ENCODE measurements at places on chromosomes 3 and 15.

- ATAC-seq, result no peak
Measured at GRCh38 chr3:48536785-48537184, 19.8 kb downstream of the PFKFB4 start.

DNA sequence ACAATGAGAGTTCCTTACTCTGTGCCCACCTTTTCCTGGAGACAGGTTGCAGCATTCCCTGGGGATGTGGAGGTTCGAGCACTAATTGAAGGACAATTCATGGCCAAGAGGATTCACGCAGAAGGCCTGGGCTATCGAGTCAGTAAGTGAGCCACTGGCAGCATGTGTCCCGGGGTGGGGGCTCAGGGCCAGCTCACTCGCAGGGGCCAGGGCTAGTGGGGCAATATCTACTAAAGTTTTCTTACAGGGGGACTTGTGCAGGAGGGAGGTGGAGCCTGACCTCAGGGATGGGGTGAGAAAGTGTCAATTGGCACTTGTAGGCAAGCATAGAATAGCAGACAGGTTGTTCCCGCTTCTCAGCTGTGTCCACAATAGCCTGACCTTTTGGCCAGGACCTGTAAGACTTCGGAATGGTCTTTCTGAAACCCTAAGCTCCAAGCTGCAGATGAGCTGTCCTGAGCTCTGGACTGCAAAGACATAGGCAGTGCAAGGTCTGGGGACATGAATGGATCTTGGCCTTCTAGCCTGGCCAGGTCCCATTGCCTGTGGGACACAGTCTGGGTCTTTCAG is 32.7 kb downstream of the XYLB start:
- ATAC-seq, result no peak

DNA sequence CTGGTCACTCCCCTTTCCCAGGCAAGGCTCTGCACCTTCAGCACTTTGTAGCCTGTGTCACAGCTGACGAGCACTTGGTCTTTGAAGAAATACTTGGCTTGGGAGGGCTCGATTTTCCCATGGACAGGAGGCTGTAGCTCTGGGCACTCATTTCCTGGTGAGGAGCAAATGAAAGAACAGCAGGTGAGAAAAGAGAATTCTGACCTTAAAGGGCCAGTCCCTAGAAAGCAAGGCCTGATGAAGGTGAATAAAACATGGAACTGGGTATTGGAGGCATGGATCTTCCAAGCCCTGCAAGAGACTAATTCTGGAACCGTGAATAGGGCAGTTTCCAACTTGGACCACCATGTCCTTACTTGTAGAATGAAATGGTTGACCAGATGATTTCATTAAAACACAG is 39.9 kb downstream of the MASP1 start:
- ATAC-seq, result no peak

DNA sequence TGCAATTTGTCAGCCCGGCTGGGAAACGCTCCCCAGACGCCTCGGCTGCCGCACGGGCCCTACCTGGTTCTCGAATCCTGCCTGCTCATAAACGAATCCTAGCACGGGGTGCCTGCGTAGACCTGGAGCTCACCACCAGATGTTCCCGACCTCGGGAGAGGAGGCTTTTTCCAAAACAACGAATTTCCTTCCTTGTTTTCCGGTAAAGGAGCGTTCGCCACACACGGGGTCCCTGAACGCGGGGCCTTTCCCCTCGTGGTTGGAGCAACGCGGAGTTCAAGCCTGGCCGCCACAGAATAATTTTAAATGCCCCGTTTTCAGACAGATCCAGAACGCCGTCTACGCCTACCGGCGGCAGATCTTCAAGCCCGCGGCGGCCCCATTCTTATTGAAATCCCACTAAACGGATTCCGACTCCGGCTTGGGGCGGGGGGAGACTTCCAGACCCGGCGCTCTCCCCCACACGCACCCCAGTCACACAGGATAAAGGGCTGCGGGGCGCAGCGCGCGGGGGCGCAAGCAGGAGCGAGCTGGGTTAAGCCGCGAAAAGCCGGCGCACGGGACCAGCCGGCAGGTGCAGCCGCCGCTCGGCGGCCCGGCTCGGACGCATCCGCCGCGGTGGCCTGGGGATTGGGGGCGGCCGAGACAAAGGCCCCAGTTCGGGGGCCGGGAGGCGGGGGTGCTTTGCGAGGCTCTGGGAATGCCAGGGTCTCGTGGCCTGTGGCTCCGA is 895 bp downstream of the GATA2 start:
- no peak for ATAC-seq

DNA sequence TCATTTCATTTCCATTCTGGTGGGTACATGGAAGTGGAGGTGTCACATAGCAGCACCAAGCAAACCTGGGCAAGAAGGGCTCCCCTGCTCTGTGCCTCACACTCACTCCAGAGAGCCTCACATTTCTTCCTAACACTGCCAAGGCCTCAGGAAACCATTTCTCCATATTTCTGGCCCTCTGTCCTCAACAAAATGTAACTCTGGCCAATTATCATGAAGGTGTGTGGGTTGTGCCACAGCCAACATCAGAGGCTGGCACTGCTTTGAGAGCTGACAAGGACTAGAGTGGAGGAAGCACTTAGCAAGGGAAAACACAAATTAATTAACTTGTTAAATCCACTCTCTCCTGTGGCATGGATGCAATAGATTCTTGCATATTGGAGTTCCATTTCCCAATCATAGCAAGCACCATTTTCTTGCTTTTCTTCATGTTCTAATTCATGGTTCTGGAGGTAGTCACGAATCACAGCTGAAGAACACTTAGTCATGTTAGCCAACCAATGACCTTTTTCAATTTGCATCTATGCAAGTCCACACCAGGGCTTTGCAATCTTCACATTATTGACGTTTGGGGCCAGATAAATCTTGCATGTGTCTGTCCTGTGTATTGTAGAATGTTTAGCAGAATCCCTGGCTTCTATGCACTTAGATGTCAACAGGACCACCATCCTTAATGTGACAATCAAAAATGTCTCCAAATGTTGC is 241.1 kb downstream of the PLCL2 start:
- no peak for ATAC-seq

GRCh38 chr3:120093119-120093910 is 932 bp downstream of the GSK3B start:
- no peak for ATAC-seq

- peak; percentile 89 for ATAC-seq
Measured at GRCh38 chr3:184711493-184712247, at the start of gene MAGEF1. MAGEF1 (minus strand) TSS chr3:184712064; CDS start chr3:184711821, 243 bp downstream.

- no peak for ATAC-seq
Measured at GRCh38 chr15:90056529-90056928, 45.7 kb downstream of the IDH2 start.

GRCh38 chr15:29131840-29132420 is 137.7 kb downstream of the NSMCE3 start:
- no peak for ATAC-seq

- ATAC-seq, result no peak
Measured at GRCh38 chr3:63976161-63976871, 47.0 kb downstream of the PSMD6 start.

Data from stimulated activated memory B cell treated with anti-CD40 and anti-IgM and Interleukin-4, amounts not matched to agents 10 μg/mL and 1 μg/mL and 100 μg/mL, for 72 hours (primary cell).